ENCODE measurements at places on chromosomes 6 and 20.

- DNase-seq: no peak
These were observed 157.2 kb upstream of the AFDN start for GRCh38 chr6:167669553-167669849.

DNA sequence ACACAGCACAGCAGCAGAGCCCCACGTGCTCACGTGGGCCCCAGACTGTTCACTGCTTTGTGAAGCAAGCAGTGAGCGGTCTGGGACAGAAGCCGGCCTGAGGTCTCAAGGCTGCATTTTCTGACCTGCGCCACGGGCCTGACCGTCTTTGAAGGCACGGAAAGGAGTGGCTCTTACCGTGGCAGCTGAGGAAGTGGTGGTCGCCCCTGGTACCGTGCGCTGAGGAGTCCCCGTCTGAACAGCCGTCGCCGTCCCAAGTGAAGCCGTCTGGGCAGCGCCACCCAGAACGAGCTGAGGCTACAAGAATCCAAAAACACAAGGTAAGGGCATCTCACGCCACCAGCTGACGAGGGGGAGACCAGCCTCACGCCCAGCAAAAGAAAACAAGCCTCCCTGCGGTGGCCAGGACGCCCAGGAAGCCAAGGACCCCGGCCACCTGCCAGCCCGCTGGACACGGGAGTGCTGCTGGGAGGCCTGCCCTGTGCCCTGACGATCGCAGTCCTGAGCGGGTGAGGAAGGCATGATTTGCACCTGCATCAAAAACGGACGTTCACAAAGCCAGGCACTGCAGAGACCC, 55.7 kb downstream of the TAF4 start:
- DNase-seq: no peak

DNA sequence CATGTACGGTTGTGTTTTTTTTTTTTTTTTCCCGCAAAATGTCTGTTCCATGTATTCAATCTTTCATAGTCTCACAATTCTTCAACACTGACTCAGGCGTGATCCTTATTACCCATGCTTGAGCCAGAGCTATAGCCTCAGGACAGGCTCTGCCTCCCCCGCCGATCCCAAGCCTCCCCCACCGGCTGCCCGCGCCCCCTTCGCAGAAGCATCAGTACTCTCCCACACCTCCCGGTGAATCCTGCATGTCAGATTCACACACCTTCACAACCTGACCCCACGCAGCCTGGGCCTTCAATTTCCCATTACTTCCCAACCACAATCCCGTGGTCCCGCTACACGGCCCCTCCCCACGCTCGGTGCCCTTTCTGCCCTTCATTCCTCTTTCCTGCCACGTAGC, 401.5 kb upstream of the JARID2 start:
- no peak for DNase-seq

DNA sequence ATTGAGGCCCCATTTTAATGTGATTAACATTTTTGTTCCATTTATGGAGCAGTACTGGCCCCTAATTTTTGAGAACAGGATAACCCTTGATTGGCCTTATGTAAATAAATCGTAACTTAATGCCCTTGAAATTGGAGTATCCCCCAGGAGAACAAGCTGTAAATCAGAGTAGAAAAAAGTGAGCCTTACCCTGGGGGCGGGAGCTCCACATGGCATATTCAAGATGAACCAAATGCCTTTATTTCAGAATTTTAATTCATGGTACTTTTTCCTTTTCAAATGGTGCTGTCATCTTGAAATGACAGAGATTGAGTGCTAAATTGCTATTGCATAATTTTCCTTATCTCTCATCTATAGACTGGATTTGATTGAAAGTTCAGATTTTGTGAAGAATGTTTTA, 809.5 kb upstream of the FLRT3 start:
- DNase-seq: no peak

DNA sequence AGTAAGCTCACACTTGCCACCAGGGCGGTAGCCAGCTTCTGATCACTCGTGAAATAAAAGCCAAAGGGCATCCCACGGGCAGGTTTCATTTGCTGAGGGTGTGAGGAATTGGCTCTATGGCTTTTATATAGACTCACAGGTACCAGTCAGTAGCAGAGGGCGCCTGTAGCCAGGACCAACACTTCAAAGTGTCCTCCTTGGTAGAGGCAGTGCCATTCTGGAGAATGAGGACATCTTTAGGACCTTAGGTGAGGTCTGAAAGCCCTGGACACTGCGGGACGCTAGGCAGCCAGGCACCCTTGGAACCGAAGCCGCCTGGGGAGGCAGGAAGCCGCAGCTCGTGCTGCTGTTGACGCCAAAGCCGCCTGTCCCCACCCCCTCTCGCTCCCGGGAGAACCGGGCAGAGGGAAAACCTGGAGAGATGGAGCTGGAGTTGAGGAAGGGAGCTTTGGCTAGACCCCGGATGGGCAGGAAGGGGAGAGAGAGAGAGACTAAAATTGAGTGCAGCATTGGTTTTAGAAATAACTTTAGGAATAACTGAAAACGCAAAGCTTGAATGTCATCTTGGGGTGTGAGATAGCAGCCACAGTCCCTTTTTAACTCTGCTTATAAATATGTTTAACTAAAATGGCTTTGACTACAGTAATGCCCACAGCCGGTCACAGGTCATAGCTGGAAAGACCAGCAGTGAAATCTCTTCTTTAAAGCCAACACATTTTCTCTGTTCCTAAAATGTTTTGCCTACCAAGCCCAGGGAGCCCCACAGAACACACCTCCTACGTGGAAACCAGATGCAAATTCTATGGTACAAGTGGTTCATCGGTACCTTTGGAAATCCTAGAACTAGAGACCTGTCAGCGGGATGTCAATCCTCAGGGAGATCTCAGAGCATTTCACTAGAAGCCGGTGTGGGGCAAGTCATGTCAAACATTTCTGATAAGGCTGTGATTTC, 128.5 kb upstream of the CDYL start:
- DNase-seq: peak; percentile 29

- DNase-seq: no peak
These were observed 43.2 kb upstream of the CRISP1 start for GRCh38 chr6:49909563-49909962.

GRCh38 chr20:35849706-35850105, 77.9 kb downstream of the PHF20 start:
- no peak for DNase-seq

GRCh38 chr6:42276034-42276890, 58.6 kb upstream of the MRPS10 start:
- DNase-seq: no peak

- DNase-seq: peak; percentile 27
These were observed 24.0 kb downstream of the JAG1 start for GRCh38 chr20:10649797-10650160.

- no peak for DNase-seq
These were observed 169.7 kb downstream of the EYA4 start for GRCh38 chr6:133410638-133411435.

GRCh38 chr20:3753098-3753497, 14.5 kb downstream of the ADISSP start:
- DNase-seq: peak; percentile 55

DNA sequence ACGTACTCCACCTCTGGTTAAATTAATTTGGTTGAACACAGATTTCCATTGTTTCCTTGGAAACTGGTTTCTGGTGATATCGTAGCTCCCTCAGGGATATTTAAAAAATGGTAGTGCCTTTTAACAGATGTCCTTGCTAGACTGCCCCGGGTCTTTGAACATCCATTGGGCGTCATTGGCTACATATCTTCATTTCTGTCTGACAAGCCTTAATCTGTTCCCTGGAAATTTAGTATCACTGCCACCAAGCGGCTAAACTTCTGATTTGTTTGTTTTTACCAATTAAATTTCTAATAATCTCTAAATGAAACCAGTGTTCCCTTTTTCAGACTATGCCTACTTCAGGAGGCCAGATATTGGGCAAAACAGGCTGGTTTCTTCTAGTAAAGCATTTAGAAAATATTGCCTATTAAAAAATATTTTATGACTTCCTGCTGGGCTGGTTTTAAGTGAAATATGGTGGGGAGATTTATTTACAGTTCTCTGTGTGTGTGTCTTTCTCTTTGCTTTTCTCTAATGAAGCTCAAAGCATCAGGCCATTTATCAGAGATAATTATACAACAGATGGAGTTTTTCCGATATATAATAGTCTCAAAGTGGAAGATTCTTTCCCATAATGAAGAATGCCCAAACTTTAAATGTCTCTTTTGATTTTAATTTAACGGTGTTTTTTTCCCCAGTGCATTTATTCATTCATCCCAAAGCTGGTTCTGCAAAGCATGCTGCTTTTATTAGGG, 249.5 kb downstream of the ZFAND3 start:
- no peak for DNase-seq

DNA sequence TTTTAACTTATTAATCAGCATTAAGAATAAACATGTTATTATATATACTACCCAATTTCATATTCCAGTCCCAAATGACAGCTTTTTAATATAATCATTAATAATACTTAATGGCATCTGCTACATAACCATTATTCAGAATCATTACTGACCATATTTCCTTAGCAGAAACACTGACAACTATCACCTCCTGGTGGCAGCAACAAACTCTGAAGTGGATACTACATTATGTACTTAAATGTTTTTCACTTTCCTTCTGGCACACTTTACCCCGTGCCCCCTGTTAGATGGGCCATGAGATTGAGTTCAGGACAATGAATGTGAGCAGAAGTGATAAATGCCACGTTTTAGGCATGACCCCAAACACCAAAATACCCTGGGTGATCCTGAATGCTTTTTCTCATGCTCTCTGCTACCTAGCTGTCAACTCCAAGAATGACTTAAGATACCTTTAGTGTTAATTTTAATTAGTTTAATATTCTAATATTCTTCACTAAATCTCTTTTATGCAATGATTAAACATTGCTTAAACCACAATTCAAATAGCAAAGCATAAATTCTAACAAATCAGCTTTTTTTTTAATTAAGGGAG, 77.1 kb downstream of the LMBRD1 start:
- DNase-seq: peak; percentile 34

DNA sequence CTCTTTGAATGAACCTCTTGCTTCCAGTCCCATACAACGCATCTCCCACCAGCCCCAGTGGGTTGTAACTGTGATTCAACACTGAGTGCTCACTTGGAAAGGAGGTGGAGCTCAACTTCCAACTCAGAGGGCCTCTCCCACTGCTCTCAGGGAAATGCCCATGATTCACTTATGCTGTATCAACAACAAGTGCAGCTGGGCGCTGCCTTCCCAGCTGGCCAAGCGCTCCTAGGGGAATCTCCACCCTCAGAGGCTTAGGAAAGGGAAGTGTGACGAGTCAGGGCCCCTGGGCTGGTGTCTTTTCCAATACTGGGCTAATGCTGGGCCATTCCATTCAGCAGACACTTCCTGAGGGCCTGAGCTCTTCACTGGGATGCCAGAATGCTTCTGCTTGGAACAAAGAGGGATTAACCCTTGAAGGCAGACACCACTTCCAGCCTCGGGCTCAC, 8.1 kb upstream of the OCSTAMP start:
- DNase-seq: peak; percentile 90

DNA sequence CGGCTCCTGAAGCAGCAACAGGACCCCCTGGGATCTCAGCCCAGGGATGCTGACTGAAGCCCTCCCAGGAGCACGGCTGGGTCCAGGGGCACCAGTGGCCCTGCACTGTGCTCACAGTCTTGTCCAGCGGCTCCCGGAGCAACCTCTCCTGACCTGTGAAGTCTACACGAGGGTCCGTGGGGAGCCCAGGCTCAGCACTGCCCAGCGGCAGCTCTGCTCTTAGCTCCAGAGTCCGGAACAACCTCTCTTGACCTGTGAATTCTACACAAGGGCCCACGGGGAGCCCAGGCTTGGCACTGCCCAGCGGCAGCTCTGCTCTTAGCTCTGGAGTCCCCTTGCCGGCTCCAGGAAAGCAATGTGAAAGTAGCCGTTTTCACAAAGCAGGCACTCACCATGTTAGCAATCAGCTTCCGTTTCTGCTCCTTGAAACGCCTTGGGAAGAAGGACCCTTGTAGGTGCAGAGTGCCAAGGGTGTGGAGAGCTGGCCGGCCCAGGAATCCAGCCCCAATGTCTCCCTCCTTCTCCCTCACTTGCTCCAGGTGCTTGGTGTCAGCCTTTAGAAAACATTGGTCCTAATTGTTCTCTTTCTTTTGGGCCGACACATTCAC, 310.9 kb downstream of the CDH4 start:
- DNase-seq: no peak

GRCh38 chr6:135228486-135228885, 47.4 kb downstream of the MYB start:
- no peak for DNase-seq

- peak; percentile 39 for DNase-seq
These were observed 289 bp downstream of the FOXP4 start for GRCh38 chr6:41546475-41546865.

GRCh38 chr6:166625356-166625755, 1.7 kb downstream of the RPS6KA2 start:
- no peak for DNase-seq

GRCh38 chr20:6921717-6922386, 154.4 kb downstream of the BMP2 start:
- no peak for DNase-seq

DNA sequence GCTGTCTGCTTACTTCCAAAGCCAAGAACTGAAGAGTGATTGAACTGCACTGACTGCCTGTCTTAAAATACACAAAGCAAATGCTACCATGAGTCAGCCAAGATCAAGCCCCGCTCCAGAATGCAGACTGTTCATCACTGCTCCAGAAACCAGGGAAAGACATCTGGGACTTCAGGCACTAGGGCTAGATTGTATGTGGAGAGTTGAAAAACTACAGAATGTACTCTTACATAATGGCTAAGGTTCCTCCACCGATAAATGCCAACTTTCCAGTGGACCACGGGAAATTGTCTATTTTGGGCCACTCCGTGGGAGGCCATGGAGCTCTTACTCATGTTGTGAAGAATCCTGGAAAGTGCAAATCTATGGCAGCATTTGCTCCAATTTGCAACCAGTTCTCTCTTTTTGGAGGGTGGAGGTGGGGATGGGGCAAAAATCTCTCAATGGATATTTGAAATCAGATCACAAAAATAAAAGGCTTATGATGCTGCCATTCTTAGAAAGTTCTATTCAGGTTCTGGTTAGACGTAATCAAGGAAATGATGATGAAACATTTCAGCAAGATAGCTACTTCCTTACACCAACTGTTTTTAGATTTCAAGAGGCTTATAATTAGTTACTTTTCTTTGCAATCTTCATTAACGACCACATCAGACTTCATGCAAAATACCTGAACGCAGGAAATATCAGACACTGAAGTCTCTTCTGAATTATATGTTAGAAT, 11.8 kb upstream of the CAP2 start:
- DNase-seq: no peak

DNA sequence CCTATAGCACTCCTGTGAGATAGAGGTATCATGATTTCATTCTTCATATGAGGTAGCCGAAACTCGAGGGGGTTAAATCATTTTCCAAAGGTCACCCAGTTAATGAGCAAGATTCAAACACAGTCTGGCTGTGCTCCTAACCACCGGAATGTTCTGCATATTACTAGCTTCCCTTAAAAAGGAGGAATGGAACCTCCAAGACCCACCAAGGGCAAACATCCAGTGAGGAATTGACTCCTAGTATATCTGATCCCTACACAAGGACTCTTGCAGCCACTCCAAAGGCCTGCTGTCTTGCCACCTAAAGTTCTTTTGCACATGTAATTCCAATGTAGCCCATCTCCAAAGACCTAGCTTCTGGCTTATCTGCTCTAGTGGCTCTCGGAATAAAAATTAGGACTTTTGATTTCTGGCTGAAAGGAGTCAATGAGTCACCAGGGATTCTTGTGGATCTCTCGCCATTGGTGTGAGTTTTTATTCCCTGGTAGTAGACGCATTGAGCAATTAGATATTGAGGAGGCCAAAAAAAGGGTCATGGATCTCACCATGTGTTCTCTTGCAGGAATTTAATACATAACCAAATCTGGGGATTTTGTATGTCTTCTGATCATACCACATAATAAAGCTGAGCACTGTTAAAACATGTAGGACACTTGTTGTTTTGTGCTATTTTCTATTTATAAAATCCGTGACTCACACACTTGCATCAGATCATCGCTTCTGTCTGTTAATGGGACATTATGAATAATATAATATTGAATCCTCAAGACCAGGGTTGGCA, 9.1 kb downstream of the BCAS1 start:
- DNase-seq: no peak

All from ACHN (cell line).